ENCODE measurements at places on chromosomes 4 and X.
A peak's percentile ranks its signal among the peaks of the same experiment; 100 is the strongest.

DNA sequence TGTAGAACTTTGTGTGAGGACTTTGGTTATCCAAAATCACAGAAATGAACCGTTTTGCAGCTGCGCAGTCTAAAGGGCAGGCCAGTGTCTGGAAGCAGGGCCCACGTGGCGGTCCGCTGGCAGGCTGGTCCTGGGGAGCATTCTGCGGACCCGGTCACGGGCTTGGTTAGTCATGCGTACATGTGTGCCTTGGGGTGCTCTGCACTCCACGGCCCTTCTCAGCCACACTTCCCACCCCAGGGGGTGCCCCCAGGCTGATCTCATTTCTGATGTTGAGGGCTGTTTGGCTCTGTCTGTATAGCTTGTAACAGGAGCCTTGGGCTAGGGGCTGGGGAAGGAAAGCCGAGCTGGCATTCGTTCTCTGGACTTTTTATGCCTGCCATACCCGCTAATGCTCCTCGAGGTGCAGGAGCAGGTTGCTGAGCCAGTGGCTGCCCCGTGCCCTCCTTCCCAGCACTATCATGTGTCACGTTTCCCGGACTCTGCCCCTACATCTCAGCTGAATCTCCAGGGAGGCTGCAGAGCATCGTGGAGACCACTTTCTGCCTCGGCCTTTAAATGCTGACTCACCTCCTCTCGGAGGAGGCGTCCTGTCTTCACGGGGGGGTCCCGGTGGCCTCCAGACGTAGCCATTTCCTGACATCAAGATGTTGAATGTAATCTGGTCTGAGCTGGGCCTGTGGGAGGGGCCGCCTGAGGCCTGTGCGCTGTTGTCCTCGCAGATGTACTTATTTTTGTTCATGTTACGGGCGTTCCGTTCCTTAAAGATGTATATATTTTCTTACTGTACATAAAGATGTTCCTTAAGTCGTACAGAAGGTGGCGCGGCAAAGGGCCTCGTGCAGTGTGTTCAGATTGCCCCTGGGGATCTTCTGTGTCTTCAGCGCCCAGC lies 11.4 kb upstream of the TADA2B start:
- DNase-seq = no peak

GRCh38 chr4:7805533-7806337 lies 133.9 kb downstream of the AFAP1 start:
- peak; percentile 74 for DNase-seq

- DNase-seq = no peak
Measured at GRCh38 chr4:142278663-142279062, 567.4 kb downstream of the INPP4B start.

DNA sequence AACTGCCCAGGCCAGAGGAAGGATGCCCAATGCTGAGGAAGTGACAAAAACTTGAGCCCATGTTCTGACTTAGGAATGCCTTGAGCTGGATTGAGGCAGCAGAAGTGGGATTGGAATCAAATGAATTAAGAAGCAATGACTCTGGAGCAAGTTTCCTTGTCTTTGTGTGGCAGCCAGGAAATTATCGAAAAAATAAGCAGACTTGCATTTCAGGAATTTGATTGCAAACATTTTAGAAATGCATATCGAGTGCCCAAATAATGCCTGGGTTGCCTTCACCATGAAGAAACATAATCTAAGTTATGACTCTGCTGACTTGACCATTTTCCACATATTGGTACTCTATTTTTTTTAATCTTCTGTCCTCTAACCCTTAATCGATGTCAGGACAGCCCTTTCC lies 9.5 kb downstream of the CYTL1 start:
- DNase-seq = no peak

- DNase-seq = no peak
Measured at GRCh38 chr4:1179089-1179441, 6.7 kb upstream of the SPON2 start.

All from AG20443 (cell line).